Suprapubic skin (tissue), 4 donors: ENCODE measurements at places on chromosomes 5 and 9.
A peak's percentile ranks its signal among the peaks of the same experiment; 100 is the strongest.

GRCh38 chr5:75891736-75892135 lies 174.5 kb upstream of the POC5 start:
- DNase-seq = no peak

DNA sequence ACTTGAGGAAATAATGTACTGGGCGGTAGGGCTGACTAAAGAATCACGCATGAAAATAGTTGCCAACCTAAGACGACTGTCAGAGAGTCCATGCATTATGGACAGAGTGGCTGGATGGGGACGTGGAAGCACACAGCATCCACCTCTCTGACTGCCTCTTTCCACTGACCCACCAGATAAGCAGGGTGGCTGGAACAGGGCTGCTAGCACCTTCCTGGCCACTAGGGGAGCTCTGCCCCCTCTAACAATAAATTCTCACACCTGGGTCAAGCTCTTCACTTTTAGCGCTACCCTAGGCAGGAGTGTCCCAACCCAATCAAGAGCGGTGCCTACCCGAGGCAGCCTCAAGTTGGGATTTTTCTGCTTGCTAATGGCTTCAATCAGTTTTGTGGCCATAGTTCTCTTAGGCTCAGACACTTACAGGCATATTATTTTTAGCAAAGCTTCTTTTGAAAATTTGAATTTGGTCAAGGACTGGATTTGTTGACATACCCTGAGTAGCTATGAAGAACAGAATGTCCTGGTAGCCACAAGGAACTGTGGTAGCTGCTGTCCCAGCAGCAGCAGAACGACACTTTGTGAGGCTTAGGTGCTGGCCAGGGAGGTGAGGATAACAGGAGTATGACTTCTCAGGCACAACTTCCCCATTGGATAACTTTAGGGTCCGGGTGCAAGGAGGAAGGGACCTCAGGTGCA lies 6.9 kb upstream of the TPM2 start:
- DNase-seq = no peak

DNA sequence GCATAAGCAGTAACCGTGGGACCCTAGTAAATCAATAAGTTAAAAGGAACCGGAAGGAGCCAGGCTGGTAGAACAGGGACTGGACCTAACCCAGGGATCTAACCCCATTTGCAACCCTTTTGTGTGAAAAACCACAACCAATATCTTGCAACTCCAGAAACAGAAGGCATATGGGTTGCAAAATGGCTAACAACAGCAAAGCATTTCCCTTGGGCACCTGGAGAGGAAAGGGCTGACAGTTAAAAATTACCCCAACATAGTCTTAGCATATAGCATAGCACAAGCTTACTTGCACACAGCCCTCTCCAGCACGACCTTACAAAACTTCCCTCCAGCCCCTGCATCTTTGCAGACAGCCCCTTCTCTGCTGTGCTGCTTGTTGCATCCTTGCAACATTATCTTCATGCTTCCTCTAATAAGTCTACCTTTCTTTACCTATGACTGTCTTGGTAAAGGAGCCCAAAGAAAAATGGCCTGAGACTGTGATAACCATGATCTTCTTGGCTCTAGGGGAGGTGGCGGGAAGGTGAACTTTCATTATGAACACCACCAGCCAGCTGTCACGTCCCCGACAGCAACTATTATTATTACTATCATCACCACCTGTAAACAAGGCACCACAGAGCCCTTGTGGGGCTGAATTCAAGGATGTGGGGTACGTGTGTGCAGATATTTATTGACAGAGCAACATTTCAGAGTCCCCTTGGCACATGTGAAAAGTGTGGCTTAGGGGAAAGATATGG lies 49.8 kb downstream of the PRRC1 start:
- no peak for DNase-seq

DNA sequence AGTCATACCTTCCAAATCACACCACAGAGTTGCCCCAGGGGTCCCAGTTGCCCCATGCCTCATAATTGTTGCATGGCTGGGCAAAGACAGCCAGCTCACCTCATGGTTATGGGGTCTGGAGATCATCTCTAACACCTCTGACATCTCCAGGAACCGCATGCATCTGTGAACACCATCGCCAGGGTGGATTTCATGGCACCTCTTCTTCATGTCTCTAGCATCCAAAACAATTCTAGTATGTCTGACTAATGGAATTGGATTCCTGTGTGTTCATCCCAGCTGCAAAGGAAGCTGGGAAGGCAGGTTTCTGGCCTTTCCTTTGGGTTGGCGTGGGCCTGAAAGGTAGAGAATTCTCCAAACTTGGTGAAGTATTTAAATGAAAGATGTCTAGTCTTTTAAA lies 122.3 kb upstream of the ABCA1 start:
- no peak for DNase-seq

GRCh38 chr5:97629276-97629675 lies 446.2 kb upstream of the RIOK2 start:
- peak; percentile 53 for DNase-seq

DNA sequence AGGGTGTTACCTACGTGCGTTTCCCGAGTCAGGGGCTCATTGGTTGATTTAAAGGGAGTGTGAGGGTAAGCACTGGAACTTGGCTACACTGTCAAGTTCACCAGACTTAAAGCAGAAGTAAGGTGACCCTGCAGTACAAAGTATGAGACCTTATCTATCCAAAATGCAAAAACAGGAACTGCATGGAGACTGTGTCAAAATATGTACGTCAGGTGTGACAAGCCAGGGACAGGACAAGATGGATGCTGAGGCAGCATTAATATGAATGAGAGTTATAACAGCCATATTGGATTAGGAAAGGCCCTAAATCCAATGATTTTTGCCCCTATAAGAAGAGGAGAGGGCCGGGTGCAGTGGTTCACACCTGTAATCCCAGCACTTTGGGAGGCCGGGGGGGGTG lies 15.4 kb upstream of the SUSD3 start:
- DNase-seq = no peak

GRCh38 chr5:171946000-171946781 lies 60.2 kb downstream of the FBXW11 start:
- DNase-seq = no peak

- DNase-seq = no peak
Observed at GRCh38 chr9:126403397-126403796, 76.8 kb downstream of the MVB12B start.

- DNase-seq = no peak
Observed at GRCh38 chr9:121689461-121690157, 38.2 kb downstream of the DAB2IP start.

DNA sequence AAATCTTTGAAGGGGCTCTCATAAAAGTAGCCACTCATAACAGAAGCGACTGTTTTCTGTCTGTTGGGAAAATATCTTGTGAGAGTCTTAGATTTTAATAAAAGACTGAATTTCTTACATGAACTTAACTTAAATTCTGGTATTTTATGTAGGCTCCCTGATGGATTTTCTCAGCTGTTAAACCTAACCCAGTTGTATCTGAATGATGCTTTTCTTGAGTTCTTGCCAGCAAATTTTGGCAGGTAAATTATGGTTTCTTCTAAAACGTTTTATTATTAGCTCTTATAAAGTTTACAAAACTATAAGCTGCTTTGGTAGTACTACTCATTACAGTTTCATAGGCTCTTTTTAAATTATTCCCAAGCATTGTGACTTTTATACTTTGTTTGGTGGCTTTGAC lies 87.0 kb downstream of the ERBIN start:
- no peak for DNase-seq

- no peak for DNase-seq
Observed at GRCh38 chr9:1386420-1386819, 336.3 kb downstream of the DMRT2 start.

GRCh38 chr5:132227485-132228240 lies at the start of gene P4HA2:
P4HA2 (minus strand) TSS chr5:132227853; CDS start chr5:132218626, 9,227 bp downstream.
- DNase-seq = peak; percentile 89

DNA sequence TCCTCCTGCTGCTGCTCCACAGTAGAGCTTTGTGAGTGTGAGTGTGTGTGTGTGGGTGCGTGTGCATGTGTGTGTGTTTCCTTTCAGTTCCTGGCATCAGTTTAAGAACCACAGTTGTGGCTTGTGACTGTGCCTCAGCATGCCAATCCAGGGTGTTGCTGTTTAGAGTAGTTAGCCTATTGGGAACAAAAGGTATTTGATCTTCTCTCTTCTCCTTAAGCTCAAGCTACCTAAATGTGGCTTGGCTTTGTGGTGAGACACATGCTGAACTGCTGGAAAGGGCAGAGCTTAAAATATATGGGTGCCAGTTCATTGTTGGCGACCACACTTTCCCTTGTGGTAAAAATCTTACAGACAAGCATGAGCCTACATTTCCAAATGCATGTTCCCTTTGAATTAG lies 116.6 kb upstream of the BNC2 start:
- no peak for DNase-seq

DNA sequence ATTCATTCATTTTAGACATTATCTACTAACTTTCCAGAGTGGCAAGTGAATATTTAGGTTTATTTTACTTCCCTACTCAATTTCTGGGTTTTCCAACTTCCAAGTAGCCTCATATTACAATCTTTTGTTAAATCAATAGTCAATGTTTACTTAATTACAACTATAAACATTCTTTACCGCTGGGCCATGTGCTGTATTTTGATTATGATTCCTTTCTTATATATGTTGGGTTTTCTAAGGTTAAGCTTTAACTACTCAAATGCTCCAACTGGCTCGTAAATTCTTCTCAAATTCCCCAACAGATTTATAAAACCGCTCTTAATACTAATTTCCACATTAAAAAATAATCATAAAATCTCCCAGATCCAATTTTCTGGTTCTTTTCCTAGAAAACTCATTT lies 110.1 kb upstream of the ABCA1 start:
- DNase-seq = no peak
